HuH-7 (cell line): ENCODE measurements at places on chromosomes 5 and 9.

DNA sequence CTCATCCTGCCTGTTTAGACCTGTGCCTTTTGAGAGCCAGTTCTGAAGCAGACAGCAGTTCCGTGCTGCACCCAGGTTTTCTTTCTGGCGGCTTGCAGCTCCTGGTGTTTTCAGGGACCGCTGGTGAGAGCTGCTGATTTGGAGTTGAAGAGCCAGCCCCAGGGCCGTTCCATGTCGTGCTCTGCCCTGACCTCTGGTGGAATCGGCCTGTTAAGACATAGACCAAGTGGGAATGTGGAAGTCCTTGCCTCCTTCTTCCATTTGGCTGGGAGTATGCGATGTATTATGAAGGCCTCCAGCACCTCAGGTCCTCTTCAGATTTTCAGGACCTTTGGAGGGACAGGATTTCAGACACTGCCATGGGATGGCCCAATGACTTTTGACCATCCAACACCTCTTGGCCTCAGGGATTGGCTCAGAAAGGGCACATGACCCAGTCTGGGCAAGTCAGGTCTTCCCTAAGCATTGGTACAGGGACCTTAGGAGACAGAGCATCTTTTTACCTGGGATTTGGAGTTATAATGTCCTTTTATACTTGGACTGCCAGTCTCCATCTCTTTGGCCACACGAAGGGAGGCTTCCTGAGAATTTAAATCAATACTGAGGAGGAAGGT is 136.1 kb upstream of the CLINT1 start:
- DNase-seq: peak; percentile 71

DNA sequence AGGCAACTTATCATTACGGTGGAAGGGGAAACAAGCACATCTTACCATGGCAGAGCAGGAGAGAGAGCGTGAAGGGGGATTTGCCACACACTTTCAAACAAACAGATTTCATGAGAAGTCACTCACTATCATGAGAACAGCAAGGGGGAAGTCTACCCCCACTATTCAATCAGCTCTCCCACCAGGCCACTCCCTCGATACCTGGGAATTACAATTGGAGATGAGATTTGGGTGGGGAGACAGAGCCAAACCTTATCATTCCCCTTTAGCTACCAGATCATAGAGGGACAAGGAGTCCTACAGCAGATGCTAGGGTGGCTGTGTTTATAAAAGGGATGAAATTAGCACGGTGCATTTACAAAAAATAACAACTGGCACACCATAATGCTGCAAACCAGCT is 2149.4 kb upstream of the ACO1 start:
- no peak for DNase-seq

GRCh38 chr9:34371886-34372466 is 4.7 kb downstream of the MYORG start:
- DNase-seq: no peak

DNA sequence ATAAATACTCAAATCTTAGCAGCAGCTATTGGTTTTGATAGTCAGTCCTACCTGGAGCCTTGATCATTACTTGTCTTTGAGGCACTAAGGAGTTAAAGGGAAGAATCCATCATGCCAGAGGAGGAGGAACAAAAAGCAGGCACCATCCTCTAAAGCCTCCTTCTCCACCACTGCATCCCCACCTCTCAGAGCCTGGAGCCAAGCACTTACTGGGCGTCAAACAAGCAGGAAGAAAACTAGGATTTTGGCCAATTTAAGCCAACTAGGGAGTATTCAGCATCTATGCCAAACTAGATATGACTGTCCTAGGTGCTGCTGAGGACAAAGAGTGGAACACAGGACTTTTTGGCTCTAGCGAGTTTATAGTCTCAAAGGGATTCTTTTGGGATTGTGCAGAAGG is 152.5 kb downstream of the PPP2R2B start:
- no peak for DNase-seq

- peak; percentile 28 for DNase-seq
Observed at GRCh38 chr5:16894236-16895057, 41.6 kb downstream of the MYO10 start.

DNA sequence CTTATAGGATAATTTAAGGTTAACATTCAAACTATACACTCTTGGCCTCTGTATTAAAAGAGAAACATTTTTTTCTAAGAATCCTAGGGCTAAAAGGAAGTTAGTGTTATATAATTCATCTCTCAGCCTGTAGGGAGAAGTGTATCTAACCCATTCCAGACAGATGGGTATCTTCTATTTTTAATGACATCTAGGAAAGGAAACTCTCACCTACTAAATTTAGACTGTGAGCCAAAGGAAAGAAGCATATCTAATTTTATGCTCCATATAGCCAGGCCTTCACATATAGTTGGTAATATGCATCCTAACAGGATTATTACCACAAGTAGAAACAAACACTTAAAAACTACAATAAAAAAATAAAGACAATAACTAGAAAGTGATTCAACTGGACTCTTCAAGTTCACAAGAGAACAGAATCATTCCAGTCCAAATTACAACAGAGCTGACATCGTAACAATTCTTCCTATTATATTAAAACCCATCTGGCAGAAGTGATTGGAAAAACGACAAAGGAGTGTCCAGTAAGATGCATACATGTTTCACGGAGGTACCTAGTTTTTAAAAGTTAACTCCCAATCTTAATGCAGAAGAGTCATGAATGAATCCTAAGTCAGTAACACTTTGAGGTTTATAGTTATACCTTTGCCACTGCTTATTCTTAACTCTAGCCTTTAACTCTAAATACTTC is 39.4 kb downstream of the SCAI start:
- no peak for DNase-seq

- DNase-seq: no peak
Observed at GRCh38 chr5:61381968-61382367, 49.9 kb downstream of the ZSWIM6 start.

DNA sequence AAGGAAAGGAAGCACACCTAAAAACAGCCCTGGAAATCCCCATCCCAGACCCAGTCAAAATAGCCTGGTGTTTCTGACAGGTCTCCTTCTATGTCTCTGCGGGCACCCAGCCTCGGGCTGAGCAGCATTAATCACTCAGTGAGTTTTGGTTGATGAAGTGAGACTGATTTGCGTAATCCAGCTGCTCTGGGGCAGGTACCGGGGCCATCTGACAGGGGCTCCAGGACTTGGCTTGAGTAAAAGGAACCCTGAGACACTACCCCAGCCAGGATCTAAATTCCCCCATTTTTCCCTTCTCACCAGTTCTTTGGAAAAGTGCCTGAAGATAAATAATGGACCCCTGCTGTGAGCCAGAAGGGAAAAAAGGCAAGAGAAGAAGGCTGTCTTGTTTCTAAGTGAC is 596 bp downstream of the SLC28A3 start:
- no peak for DNase-seq

- DNase-seq: no peak
Observed at GRCh38 chr5:116225281-116225922, 140.6 kb downstream of the COMMD10 start.

DNA sequence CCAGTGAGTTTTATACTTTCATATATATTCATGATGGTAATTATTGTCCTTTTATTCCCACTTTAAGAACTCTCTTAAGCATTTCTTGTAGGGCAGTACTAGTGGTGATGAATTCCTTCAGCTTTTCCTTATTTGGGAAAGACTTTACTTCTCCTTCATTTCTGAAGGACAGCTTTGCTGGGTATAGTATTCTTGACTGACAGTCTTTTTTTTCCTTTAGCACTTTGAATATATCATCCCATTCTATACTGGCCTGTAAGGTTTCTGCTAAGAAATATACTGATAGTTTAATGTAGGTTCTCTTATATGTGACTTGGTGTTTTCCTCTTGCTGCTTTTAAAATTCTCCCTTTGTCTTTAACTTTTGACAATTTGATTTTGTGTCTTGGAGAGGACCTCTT is 109.0 kb upstream of the FSTL4 start:
- no peak for DNase-seq

DNA sequence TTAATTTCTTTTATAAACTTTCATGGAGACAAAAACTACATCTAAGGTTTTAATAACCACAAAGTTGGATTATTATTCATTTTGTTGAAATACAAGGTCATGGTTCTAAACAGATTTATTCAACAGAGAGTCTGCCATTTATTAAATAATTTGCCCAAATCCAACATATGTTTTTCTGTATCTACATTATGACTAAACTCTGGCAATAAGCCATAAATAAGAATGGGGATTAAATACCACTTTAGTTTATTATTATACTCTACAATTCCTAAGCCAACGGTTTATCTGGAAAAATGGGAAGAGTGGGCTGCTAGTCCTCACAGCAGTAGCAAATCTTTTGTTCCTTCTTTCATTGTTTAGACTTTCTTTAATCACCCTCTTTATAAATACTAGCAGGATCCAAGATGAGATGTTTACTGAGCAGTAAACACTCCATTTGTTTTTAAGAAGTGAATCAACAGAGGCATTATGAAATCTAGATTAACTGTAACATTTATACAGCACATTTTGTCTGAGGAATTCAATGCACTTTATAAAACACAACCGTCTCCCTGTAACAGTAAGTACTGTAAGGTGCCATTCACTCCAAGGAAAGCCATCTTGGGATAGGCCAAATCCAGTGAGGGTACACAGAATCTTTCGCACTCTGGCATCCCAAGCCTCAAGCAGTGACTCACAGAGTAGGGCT is 89.7 kb downstream of the DROSHA start:
- no peak for DNase-seq

DNA sequence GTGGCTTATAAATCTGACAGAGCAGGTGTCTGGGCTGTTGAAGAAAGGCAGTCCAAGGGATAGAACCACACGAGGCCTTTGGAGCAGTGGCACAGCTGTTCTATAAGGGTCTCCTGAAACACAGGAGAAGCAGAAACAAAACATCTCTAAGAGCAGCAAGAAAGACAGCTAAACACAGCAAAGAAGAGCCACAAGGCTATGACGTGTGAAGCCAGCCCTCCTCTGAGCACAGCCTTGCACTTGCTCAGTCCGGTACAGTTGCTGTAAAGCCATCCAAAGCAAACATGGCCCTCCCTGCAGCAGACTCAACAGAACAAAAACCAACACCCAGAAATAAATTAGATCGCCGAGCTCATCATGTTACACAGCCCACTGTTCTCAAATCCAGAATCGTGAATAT is 2.6 kb upstream of the GZMK start:
- no peak for DNase-seq

DNA sequence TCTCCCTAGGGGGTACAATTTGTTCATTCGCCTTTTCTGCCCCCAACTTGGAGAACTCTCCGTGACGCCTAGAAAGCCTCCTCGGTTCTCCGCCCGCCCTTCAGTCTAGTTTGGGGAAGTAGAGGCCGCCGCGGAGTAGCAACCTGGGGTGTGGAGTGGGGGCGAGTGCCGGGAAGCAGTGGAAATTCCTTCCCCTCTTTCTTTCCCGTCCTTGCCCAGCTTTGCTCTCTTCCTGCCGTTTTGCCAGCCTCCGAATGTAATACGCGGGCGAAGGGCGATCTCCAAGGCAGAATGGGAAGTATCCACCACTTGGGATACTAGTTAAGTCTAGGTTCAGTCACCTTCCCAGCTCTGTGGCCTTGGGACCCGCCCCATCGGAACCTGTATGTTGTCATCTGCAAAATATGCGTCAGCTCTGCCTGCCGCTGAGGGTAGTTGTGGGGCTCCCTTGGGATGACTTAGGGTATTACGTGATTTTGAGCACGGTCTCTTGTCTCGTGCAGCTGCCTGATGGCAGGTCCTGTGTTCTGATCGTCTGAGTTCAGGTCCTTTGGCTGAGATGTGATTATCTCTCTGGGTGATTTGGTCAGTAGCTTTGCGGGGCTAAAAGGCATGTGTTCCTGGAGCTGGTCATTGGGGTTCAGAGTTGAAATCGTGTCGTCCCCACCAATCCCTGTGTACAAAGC is 724 bp downstream of the PAM start:
- peak; percentile 64 for DNase-seq

DNA sequence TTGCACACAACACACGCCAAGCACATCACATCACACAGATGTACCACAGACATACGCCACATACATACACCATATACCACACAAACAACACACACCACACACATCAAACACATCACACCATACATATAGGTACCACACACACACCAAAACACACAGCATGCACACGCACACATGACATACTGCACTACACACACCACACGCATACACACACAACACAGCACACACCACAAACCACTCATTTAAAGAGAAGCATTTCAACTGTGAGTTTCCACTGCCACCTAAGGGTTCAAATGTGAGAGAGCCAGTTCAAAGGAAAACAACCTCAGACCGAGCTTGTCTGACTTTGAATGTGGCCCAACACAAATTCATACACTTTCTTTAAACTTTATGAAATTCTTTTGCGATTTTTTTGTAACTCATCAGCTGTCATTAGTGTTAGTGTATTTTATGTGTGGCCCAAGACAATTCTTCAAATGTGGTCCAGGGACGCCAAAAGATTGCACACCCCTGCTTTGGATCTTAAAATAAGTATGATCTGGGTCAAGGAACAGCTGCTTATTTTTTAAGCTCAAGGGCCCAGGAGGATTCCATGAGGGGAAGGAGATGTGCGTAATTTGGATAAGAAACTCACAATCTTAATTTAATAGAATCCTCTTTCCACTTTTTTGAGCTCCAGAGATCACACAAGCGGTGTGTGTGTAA is 494.6 kb downstream of the GADD45G start:
- DNase-seq: no peak

DNA sequence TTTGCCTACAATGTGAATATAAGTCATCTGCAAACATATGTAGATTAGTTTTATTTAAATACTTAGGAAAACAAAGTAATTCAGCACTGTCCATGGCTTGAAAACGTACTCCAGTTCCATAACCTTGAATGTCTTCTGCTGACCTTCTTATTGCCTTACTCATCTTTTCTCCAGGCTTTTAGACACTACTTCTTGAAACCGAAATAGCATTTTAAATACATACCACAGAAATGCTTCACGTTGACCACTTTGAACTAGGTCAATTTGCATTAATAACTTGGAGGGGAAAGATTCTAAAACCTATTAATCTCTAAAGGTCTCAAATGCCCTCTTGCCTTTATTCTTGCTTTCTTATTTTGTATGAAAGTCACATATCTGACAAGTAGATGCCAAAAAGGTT is 995.4 kb upstream of the ACO1 start:
- DNase-seq: no peak

DNA sequence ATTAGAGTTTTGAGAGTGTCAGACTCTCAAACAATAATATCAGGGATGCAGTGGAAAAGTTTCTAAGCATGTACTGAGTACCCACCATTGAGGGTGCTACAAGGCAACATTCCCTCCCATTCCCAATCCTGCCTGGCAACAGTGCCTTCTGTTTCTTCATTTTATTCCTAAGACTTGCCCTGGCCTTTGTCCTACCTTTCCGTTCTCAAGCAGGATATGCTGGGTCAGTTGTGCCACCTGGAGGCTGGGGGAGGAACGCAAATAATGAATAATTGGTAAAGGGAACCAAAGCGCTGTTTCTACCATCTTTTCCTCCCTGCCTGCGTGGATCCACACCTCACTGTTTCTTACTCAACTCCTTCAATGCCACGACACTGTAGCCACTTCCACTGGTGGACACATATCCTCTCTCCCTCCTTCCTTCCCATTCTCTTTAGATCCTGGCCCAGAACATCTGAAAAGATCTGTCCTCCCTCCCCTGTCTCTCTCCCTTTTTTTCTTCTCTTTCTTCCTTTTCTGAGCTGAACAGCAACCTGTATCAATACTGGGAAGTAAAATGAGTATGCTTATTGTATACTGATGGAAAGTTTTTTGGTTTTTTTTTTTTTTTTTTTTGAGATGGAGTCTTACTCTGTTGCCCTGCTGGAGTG is 149.5 kb downstream of the C9orf152 start:
- peak; percentile 82 for DNase-seq

- no peak for DNase-seq
Observed at GRCh38 chr5:14141764-14142163, 1.4 kb upstream of the TRIO start.

GRCh38 chr5:56523790-56524575 is 290.9 kb upstream of the ANKRD55 start:
- no peak for DNase-seq
